ENCODE measurements at places on chromosomes 5 and 9. TPM values are rescaled to one million over a fixed set of nuclear protein-coding genes. Genes with fewer than 3 reads are reported as not detected.

The FOXI1 gene
- not detected for total RNA-seq

DNA sequence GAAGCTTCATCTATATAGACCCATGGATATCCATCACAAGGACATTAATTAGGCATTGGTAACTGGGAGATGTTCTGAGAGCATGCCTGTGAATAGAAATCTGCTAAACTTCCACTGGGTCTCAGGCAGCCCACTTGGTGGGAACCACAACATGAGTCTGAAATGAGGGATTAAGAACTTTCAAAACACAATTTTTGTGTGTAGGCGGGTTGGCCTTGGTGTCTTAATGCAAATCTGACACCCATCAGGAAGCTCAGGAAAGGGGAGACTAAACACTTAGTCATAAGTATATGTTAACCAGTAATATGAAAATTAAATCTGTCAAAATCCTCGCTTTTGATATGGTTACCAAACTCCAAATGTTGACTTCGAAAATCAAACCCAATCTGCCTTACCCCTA is 113.2 kb downstream of the FANCC start:
- no peak for DNase-seq

The GKAP1 gene
- 2.7 TPM for total RNA-seq

DNA sequence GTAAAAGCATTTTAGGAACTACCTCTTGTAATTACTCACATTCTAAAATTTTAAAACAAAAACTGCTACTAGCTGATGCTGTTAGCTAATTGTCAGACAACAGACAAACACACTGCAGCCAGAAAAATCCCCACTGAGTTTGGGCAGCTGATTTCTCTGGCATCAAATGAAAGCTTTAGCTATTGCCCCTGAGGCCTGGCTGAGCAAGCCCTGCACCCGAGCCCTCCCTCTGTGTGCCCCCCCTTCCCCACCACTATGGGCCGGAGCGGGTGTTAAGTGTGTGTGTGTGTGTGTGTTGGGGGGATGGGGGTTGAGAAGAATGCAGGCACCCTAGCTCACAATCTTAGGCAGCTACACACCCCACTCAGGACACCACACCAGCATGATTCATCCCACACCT is 2.4 kb downstream of the NEUROG1 start:
- no peak for DNase-seq

The PCDHGB4 gene
- 9.3 TPM for total RNA-seq

DNA sequence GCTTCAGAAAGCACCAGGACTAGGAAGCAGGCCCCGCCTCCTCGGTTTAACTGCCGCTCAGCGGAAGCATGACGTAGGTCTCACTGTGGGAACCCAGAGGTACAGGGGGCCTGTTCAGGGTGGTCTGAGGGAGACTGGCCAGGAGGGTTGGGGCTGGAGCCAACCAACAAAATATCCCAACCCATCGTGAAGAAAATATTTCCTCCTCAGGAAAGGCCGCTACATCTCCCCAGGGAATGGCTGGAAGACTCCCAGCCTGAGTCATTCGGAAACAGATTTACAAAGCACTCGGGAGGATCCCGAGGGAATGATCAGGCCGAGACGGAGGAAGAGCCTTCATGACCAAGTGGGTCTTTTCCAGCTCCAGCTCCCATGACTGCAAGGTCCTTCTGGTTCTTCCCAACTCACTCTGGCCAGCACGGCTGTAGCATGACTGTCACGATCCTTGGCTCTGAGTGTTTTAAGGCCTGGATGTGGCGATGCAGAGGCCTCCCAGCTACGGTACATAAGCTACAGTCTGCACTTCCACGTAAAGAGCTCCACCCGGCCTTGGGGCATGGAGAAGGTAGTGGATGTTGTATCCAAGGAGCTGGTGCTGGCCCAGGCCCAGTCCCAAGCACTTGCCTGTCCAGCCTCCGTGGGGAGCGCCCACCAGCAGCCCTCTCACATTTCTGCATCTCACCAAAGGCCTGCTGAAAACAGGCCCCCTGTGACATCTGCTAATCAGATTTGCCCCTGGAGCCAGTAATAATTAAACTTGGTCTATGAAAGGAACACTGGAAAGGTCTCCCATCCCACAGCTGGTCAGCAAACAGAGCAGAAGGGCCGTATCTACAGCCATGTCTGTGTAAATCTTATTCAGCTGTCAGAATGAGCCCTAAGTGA is 100.6 kb downstream of the LHFPL2 start:
- DNase-seq = no peak

The OR2S2 gene
- not detected for total RNA-seq

DNA sequence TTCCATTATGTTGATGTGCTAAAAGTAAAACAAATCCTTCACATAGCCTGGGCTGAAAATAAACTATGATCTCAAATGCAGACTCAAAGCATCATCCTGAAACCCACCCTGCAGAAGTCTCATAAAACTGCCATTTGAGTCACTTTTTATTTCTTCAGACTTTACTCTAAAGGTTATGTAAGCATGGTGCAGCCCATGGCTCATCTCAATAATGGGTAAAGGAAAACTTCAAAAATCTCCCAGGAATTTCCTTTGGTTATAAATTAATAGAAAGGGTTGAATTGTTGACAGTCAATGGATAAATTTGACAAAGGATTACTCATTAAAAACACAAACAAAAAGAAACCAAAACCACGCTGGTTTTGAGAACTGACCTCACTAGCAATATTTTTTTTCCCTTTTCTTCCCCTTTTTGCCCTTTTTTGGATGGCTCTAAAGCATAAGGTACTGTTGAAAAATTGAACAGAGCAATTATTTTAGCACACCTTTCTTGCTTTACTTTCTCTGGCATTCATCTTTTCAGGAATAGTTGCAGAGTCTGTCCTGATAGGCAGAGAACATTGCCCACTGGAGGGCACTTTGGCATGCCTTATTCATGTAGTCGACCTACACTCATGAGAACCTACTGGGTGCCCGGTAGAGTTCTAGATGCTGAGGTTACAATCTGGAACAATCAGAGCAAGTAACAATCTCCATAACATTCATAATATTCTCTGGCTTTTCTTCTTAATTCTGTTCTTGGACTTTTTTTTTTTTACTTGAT is 191.4 kb downstream of the TMEM167A start:
- no peak for DNase-seq

GRCh38 chr9:130104491-130105193 is 50.9 kb downstream of the GPR107 start:
- no peak for DNase-seq

DNA sequence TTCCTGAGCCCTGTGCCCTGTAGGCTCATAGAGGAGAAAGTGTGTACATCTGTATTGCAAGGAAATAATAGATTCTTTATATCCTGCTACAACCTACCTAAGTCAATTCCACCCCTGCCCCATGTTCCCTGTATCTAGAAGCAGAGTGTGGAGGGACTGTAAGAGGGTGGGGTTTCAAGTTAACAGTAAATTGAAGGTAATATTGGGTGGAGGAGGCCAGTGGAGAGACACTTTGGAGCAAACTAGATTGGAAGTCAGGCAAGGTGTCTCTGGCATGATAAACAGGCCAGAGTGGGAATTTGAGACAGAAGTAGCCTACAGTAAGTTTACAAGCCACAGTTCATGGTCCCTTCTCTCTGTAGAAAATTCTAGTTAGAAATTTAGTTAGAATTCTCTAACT is 2.3 kb upstream of the HEMGN start:
- DNase-seq = no peak

DNA sequence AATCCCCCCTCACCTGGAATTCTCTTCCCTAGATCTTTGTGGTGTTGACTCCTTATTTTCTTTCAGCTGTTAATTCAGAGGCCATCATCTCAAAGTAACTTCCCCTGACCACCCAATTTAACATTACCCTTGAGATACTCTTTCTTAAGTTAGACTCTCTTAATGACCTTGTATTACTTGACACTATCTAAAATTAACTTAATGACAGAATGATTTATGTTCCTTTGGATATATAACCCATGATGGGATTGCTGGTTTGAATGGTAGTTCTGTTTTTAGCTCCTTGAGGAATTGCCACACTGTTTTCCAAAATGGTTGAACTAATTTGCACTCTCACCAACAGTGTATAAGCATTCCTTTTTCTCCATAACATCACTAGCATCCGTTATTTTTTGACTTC is 298.0 kb downstream of the NNT start:
- DNase-seq = no peak

The PCDHGA8 gene
- total RNA-seq = 0.46 TPM

The FCN1 gene
- total RNA-seq = not detected

DNA sequence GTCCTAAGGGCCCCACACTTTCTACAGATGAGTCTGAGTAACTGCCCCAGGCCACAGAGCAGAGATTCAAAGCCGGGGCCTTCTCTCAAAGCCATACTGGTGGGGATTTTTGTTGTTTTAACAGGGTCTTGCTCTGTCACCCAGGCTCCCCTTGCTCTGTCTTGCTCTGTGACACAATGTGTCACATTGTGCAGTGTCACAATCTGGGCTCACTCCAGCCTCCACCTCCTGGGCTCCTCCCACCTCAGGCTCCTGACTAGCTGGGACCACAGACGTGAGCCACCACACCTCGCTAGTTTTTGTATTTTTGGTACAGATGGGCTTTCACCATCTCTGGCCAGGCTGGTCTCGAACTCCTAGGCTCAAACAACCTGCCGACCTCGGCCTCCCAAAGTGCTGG is 8.6 kb downstream of the AGPAT2 start:
- no peak for DNase-seq

DNA sequence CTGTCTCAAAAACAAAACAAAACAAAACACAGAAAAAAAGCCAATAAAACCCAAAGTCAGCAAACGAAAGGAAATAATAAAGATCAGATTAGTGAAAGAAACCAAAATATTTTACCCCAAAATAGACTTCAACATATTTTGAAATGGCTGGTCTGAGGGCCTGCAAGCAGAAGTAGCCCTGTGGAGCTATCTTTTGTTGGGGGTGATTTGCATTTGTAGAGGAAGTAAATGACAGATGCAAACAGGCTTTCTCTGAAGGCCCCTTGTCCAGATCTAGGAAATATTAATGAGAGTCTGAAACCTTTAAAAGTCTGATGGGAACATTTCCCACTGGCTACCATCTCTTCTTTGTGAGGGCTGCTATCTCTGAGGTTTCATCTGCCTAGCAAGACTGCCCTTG is 74.0 kb downstream of the GCNT4 start:
- no peak for DNase-seq

- DNase-seq = no peak
Measured at GRCh38 chr9:76359365-76359764, 34.9 kb downstream of the RFK start.

GRCh38 chr5:4831325-4831724 is 308.8 kb upstream of the ADAMTS16 start:
- DNase-seq = no peak

DNA sequence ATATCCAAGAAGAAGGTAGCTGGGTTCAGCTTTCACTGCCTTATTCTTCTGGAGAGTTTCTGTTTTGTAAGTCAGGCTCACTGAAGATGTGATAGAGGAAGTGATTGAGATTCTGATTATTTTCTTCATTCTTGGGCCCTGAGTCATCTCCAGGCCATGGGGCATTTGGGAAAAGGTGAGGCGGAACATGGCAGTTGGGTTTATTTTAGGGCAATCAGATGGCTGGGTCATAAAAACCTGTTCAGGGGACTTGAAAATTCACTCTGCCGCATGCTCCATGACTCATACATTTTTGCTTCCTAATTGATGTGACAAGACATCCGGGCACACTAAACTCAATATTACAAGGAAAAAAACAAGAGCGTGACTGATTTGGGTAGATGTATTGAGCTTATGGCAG is 265.7 kb upstream of the KLF4 start:
- no peak for DNase-seq

- DNase-seq = no peak
Measured at GRCh38 chr5:91840412-91840811, 457.3 kb upstream of the ARRDC3 start.

Measured in pulmonary artery endothelial cell (primary cell).